ENCODE measurements at places on chromosomes 3 and 15. TPM values are rescaled to one million over a fixed set of nuclear protein-coding genes. Genes with fewer than 3 reads are reported as not detected.

DNA sequence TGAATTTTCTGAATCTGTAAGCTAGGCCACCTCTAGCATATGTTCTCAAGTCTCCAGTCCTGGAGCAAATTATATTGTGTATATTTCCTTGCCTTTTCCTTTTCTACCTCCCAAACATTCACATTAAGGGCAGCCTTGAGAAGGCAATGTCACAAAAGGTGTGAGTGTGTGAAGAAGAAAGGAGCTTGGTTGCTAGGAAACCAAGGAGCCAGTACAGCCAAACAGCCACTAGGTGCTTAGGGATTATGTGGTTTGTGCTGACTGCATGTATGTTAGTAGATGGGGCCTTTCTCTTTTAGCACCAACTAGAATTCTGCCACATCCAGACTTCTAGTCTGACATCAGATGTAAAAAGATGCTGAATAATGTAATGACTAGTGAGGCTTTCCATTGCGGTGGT, 118.8 kb upstream of the DAZL start:
- no peak for DNase-seq

Gene TRIM42
- not detected for total RNA-seq

DNA sequence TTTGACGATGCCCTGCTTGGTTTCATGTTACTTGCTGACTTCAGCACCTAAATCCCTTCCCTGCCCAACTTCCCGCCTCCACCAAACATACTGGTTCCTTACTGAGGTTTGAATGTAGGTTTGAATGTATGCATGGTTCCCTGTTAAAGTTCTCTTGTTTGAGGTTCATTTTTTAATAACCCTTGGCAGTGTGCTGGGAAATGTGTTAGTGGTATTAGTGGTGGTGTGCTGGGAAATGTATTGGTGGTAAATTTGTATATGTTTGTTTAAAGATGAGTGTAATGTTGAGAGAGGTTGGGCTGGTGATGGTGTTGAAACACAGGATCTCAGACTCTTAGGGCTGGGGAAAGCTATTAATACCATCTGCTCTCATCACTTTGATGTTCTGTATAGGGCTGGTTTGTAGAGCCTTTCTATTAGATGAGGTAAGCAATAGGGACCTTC, 392.7 kb downstream of the PTPRG start:
- DNase-seq: no peak

DNA sequence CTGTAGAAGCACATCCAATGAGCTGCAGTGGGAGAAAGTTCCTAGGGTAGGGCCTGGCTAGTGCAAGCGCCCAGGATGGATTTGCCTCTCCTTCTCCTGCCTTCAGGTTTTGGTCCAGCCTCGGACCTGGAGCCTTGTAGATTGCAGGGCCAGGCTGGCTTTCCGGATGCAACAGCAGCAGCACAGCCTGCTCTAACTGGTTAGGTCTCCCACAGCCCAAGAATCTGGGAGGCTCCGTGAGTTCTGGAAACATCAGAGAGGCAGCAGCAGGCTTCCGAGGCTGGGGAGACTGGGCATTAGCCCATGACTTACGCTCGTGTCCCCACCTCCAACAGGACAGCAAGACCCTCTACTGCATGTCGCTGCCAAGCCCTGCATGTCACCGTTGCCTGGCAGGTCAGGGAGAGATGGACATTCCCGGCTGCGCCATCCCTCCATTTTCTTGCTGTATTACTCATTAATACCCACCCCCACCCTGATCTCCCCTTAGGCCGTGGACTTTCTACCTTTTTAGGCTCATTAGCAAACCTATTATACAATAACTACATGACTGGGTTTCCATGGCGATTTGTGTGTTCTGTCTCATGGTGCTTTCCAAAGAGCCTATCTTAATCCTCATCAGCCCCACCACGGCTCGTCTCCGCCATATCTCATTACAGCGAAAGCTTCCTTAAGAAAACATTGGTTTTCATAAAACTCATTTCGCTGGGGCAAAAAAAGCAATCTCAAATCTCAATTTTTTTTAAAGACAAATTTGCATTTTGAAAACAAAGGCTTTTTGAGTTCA, 40.9 kb upstream of the RGMA start:
- DNase-seq: no peak

Gene FOXL2NB
- total RNA-seq: not detected

Gene UCN2
- not detected for total RNA-seq

Gene ADCY5
- 107 TPM for total RNA-seq

GRCh38 chr15:49760749-49761148, 139.9 kb downstream of the DTWD1 start:
- DNase-seq: no peak

DNA sequence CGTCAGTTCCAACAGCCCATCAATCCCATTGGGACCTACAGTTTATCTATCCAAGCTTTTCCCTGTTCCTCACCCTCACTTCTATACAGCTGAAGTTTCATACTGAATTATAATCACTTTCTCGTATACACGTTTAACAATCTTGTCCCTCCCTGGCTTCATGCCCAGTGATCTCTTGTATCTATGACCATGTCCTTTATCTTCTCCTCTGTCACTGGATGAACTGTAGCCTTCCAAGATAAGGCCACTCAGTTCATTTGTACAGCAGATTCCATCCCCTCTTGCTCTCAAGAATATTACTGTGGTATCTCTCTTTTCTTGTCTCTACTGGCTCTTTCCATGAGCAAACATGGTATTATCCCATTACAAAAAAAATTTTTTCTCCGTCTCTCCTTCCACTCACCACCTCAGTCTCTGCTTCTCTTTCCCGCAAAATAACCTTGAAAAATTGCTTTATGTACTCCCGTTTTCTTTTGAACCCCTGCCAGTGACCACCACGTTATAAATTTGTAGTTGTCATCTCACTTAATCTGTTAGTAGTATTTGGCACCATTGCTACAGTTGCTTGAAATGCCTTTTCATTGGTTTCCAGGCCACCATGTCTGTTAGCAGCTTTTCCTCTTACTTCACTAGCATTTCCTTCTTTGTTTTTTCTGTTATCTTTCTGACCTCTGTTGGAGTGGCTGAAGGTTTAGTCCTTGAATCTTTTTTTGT, 9.4 kb downstream of the CTNNB1 start:
- no peak for DNase-seq

GRCh38 chr3:59404851-59405250, 355.0 kb upstream of the CFAP20DC start:
- DNase-seq: no peak

DNA sequence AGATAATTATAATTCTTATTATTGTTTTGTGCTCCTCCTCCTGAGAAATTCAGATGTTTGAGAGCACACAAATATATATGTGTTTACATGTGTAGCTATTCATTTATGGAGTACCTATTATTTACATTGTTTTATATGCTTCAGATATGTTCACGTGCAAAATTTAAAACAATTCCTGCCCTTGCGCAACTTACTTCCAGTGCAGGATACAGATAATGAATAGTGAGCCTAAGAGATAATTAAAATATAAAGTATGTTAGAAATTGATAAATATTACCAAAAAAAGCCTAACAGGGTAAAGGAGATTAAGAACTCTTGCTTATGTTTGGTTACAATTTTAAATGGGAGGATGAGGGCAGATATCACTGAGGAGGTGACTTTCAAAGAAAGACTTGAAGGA, 81.7 kb upstream of the DPH6 start:
- DNase-seq: no peak

DNA sequence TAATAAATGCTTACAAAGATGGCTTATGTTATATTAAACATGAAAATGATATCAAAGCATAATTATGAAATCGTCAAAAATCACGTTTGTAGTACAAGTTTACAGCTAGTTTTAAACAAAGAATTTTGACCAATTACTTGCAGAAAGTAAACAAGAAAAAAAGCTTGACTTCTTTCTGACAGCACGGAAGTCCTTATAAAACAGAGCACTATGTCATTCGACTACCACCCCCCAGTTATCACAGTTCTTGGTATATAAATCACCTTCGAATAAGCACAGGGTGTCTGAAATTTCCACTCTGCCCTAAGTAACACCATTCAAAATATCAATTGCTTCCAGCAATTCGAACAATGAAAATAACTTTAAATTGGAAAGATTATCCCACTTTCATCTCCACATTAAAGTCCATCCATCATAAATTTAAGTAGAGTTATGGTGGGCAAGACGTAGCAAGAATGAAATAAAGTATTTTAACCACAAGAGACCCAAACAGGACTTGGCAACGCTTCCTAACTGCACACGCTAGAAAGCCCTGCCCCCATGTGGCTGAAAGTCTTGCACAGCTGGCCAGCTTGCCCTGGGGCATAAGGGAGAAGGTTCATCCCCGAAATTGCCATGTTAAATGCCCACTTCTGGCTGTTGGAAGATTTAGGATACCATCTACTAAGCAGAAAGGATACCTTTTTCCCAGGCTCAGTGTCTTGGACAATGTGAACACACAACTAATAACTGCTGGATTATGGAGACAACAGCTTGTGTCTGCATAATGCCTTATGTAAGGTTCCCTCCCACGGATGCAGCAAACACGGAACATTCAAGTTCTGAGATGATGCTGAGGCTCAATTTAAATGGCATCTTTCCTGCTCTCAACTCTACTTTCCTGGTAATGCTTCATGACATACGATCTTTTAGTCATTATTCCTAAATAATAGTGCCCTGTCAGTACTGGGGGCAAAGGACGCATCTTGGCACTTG, 116.4 kb upstream of the TJP1 start:
- DNase-seq: no peak

Gene SAMMSON
- total RNA-seq: not detected

GRCh38 chr3:183576487-183577107, 21.1 kb upstream of the KLHL6 start:
- no peak for DNase-seq
